Fibroblast of skin of abdomen (primary cell): ENCODE measurements at places on chromosomes 7 and 10.

- no peak for DNase-seq
Measured at GRCh38 chr7:31047313-31048146, 4.6 kb upstream of the ADCYAP1R1 start.

GRCh38 chr10:83934062-83934461, 205.2 kb upstream of the GHITM start:
- no peak for DNase-seq

DNA sequence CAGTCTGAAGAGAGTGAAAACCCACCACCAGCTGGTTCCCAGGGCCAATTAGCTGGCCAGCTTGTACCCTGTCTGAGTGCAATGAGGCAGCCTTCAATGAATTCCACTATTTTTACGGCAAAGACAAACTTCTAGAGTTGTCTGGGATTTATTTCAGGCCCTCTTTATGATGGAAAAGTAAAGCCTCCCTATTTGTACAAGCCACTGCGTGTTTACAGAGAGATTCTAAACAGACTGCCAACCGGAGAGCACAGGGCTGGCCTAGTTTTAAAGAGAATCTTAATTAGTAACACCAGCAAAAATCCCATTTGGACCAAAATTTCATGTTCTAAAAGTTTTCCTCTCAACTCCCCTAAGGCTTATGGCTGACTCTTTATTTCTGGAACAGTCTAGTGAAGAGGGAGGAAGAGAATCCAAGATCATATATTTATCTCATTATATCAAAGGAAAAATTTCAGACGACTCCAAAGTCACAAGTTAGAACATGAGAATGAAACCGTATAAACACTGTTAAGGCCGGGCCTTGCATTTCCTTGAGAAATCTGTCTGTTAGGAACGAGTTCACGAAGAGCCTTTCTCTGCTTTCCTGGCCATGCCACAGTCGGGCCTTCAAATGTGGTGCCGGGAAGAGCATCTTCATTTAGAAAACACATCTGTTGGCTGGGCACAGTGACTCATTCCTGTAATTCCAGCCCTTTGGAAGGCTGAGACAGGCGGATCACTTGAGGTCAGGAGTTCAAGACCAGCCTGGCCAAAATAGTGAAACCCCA, 724.6 kb upstream of the NRP1 start:
- DNase-seq, result no peak

DNA sequence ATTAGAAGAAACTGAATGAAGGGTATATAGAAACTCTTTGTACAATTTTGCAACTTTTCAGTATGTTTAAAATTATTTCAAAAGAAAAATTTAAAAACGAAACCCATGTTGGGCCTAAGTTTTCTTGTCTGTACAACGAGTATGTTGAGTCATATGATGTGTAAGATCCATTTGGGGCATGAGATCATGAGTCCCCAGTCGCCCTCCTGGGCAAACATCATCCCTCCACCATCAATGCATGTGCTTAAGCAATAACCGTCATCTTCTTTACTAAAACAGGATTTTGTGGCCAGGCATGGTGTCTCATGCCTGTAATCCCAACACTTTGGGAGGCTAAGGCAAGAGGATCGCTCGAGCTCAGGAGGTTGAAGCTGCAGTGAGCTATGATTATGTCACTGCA, 54.2 kb upstream of the CDCA7L start:
- DNase-seq, result peak; percentile 8

DNA sequence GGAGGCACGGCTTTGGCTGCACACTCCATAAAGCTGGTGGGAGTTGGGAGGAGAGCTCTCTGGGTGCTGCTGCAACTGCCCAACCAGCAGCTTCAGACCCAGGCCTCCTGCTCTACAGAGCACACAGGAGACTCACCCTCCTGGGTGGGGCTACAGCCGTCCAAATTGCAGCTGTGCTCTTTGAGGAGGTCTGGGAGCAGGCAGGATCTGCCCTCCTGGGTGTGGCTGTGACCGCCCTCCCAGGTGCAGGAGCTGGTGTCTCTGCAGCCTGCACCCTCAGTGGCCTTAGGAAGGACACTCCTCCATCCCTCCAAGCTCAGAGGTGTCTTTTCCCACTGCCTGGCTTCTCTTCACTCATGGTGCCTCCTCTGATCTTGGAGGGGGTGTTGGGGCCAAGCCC, 20.0 kb upstream of the PRF1 start:
- no peak for DNase-seq
